ENCODE measurements at places on chromosomes 12 and 14.

DNA sequence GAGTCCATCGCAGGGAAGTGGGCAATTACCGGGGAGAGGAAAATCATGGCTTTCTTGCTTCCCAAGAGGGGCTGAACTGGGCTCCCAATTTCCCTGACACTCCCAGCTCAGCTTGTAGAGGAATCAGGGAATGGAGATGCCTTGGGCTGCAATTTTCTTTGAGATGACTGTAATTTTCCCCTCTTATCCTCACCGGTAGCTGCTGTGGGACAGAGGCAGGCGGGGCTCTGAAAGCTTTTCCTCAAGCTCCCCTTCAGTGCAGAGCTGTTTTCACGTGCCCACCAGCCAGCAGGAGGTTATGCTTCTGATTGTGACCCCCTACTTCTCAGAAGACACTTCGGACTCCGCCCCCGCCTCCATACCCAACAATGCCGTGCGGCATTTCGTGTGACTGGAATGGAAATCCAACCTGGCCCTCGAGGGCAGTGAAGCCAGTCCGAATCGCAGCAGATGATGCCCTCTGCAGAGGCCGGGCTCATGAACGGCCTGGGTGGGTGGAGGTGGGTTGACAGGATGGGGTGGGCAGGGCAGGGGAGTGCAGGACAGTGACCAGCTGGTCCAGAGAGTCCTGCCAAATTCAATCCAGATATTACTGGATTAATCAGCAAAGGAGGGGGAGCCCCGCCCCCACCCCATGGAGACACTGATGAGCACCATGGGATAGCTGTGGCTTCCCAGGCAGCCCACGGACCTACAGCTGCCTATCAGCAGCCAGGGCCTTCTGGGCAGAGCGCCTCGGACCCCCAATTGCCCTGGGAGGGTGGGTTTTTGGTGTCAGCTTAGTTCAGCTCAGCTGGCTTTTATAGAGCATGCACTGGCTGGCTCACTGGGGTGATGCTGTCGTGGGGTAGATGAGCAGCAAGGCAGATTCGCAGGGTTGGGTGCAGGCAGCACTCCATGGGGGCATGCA, 37.6 kb downstream of the RTL1 start:
- no peak for DNase-seq

DNA sequence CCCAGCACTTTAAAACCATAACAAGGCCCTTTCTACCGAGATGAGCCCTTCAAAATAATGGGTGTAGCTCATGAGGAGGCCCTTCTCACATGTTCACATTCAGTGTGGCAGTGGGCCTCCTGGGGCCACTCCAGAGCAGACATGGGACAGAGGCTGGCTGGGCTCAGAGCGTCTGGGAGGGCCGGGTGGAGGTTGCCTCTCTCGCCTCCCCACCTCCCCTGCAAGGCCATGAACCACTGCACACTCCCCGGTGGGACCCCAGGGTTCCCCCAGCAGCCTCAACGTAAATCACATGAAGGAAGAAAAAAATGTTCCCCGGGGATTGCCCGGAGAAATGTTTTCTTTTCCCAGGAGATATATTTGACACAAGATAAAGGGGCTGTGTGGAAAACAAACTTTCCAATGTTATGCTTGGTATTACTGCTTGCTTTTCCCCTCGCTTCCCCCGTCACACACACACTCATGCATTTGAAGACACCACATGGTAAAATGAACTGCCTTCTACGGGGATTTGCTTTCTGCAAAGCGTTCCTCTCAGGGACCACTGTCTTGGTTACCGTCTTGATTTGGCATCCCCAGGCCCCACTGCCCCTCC, 190.7 kb upstream of the CCND2 start:
- no peak for DNase-seq

GRCh38 chr12:71846322-71846940, 6.9 kb downstream of the TBC1D15 start:
- DNase-seq: no peak

DNA sequence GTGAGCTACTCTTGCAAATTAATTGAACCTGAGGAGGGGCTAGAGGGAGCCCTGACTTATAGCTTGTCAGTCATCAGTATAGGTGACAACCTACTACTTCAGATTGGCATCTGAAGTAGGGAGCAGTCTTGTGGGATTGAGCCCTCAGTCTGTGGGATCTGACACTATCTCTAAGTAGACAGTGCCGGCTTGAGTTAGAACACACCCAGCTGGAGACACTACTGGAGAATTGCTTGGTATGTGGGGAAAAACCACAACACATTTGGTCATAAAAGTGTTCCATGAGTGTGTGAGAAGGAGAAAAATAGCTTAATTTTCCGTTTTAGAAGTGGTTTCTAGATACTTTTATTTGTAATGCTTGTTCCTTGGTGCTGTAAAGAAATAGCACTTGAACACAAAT, 30.5 kb upstream of the DDHD1 start:
- no peak for DNase-seq

DNA sequence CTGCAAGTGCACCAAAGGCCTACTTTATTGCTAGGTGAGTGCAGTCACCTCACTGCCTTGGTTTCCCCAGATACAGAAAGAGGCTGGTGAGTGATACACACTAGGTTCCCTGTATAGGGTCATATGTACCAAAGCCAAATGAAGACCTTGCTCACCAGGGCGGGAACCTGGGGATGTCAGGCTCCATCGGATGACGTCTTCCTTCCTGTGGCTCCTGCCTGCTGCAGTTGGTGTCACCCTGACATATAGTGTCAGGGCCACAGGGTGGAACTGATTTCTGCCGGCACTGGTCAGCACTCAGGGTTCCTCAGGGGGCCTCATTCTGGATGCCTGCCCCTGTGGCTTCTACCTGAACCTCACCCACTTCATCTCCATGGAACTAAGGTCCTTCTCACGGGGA, 43.1 kb downstream of the PLEKHG3 start:
- no peak for DNase-seq

- no peak for DNase-seq
These were observed 31.5 kb downstream of the KIF26A start for GRCh38 chr14:104169699-104170479.

GRCh38 chr14:100536721-100537445, 50.3 kb downstream of the BEGAIN start:
- DNase-seq: no peak

GRCh38 chr12:68113644-68114043, 45.9 kb downstream of the IFNG start:
- no peak for DNase-seq

- no peak for DNase-seq
These were observed 234.7 kb downstream of the BTG1 start for GRCh38 chr12:91910871-91911388.

DNA sequence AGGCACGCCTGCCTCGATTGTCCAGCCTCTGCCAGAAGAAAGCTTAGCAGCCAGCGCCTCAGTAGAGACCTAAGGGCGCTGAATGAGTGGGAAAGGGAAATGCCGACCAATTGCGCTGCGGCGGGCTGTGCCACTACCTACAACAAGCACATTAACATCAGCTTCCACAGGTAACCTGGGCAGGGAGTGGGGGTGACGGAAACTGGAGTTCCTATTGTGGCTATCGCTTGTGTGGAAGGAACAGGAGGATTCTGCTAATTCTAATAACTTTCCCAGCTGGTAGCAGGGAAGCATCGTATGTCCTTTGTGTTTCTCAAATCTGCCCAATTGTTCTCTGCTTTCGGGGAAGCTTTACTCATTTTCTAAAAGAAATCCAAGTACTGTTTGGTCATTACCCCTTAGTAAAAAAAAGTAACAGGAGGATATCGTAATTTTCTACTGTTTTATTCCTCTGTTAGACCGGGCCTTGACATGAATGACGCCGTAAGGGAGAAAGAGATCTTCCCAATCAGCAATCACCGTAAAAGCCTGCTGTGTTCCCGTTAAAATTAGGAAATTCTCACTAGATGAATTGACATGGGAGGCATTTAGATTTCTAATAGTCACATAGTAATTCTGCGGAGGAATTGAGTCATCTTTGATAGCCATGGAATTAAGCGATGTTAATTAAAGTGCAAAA, 449 bp downstream of the THAP2 start:
- DNase-seq: no peak

- DNase-seq: no peak
These were observed 169.4 kb downstream of the KIF26A start for GRCh38 chr14:104307627-104308401.

DNA sequence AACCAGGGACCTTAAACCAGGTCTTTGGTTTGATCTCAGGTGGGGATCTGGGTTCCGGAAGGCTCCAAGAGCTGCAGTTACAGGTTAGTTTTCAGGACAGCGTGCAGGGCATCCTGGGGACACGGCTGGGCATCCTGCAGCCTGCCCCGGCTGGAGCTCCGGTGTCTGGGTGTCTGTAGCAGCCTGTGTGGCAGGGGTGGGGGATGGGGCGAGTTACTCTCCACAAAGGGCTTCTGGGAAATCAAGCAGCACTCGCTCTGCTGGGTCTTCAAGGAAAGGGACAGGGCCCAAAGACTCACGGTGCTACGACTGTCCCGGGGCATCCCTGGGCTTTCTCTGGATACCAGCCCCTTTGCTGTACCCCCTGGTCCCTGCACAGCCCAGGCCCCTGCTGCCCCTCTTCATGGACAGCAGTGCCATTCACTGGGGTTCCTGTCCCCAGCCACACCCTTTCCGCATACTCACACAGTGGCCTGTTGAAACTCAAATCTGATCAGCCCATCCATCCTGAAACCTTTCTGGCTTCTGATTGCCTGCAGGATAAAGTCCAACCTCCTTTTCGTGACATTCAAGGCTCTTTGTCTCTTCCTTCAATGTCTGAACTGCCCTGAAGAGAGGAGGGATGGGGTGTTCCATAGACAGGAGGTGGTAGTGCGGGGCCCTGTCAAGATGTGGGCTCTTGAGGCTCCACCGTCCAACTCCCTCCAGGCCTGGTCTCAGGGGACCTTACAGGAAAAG, 22.2 kb upstream of the PPP1R13B start:
- no peak for DNase-seq

GRCh38 chr12:128840862-128841468, 12.3 kb upstream of the GLT1D1 start:
- no peak for DNase-seq

DNA sequence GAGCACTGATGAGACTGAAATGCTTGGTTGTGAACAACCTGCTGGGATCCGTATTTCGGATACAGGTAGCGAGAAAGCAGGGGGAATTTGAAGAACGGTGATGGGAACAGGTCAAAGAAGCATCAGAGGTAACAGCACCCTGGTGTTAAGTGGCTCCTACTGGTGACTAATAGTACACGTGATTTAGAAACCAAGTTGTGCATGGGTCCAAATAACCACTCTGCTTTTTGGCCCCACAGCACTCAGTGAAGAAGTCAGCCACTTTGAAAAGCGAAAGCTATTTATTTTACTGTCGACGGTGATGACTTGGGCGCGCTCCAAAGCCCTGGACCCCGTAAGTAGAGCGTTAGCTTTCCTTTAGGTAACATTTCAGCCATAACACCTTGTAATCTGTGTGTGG, 16.7 kb downstream of the AK7 start:
- no peak for DNase-seq

DNA sequence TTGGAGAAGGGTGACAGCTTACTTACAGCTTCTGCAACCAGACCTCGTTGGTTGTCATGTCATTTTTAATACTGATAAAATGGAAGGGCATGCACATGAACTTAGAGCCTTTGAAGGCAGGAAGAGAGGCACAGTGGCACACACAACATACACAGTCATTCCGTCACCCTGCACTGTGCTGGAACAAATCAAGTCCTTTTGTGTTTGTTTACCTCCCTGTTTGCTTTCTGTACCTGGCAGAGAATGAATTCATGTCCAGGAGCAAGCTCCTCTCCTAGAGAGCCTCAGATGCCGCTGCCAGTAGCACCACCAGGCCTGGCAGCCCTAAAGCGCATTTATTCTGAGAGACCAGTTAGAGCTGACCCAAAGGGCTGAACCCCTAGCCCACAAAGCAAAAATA, 460.3 kb downstream of the EGLN3 start:
- no peak for DNase-seq

GRCh38 chr12:85280165-85280983, at the start of gene ALX1:
Gene ALX1, plus strand, starts transcription at chr12:85280220. Its CDS starts 42 bp downstream, at chr12:85280262.
- no peak for DNase-seq

GRCh38 chr12:71085575-71085974, 72.2 kb downstream of the TSPAN8 start:
- no peak for DNase-seq

- no peak for DNase-seq
These were observed 153.6 kb downstream of the PHLDA1 start for GRCh38 chr12:75877763-75878621.

DNA sequence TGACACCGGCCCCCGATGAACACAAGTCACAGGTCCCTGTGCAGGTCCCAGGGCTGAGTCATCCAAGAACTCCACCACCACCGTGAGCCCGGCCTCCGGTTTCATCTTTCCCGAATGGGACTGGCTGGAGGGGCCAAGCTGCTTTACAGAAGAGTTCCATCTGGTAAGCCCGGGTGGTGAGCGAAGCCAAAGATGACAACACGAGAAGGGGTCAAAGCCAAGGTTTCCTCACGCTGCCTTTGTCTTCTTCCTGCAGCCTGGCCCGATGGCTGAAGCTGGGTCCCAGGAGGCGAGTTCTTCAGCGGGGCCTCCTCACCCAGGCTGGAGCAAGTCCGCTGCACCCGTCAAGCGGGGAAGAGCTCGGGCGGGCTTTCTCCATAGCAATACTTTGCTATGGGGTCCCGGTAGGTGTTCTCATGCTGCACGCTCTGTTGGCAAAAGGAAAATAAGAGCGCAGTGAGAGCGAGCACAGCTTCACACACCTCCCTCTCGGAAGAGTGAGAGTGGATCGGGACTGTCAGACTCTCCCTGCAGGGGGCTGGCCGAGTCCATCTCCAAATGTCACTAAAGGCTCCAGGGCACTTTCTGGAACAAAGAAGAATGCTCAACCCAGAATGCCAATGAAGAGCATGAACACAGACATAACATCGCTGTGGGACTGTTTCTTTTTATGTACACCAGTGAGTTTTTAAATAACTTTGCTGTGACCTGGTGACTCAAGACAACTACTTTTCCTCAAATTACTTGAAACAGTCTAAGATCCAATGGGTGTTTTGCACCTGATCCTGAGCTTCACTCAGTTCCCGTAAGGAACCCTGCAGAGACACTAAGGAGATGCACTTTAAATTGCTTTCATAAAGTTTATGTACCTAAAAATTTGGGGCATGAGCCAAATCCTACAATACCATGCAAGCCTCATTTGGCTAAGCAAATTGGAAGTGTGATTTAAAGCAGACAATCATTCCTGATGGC, 20.1 kb downstream of the SPRING1 start:
- no peak for DNase-seq

DNA sequence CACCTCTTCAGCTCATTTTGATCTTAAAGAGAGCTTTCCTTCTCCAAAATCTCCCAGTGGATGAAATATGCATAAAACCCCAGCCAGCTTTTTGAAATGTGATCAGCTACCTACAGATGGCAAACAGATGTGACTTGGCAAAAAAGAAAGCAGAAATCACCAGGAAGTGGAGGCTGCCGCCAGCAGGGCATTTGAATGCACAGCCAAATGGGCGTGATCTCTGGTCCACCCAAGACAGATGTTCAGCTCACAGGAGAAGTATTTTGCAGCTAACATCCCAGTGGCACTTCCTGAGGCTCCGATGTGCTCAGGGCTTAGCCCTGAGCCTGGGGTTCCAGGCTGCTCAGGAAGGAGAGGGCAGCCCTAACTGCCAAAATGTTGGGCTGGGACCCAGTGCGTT, 78.3 kb downstream of the LGMN start:
- DNase-seq: no peak

- DNase-seq: no peak
These were observed 194.7 kb downstream of the BCL11B start for GRCh38 chr14:99077076-99077843.

GRCh38 chr12:132014092-132014914, 64.6 kb downstream of the EP400 start:
- DNase-seq: no peak

- DNase-seq: peak; percentile 22
These were observed 863 bp downstream of the DENND5B start for GRCh38 chr12:31589904-31590641.

Data from stimulated activated effector memory CD8-positive, alpha-beta T cell treated with anti-CD3 and anti-CD28 coated beads, Interleukin-12 subunit alpha, Interleukin-12 subunit beta, amount 100 ng/mL, for 72 hours (primary cell).